ENCODE measurements at places on chromosomes 7 and 10.

DNA sequence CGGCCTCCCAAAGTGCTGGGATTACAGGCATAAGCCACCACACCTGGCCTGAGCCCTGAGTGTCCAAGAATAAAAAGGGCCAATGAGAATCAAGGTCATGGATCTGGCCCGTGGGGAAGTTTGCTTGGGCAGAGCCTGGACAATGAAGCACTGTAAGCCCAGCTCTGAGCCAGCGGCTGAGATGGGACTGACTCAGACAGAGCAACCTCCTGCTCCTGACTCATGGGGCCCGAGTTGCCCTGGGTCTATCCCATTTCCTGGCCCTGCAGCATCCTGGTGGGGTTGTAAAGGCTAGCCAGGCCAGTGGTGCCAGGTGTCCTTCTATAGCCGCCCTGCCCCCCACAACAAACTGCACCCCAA is 5.2 kb upstream of the MYH16 start:
- peak; percentile 19 for DNase-seq

- DNase-seq: no peak
These were observed 221.5 kb downstream of the SUGCT start for GRCh38 chr7:40356312-40356711.

- DNase-seq: no peak
These were observed 24.2 kb downstream of the COL1A2 start for GRCh38 chr7:94418851-94419250.

- DNase-seq: no peak
These were observed 76.0 kb downstream of the DIP2C start for GRCh38 chr10:613271-614138.

- DNase-seq: no peak
These were observed 196.4 kb upstream of the PCLO start for GRCh38 chr7:83359108-83359507.

DNA sequence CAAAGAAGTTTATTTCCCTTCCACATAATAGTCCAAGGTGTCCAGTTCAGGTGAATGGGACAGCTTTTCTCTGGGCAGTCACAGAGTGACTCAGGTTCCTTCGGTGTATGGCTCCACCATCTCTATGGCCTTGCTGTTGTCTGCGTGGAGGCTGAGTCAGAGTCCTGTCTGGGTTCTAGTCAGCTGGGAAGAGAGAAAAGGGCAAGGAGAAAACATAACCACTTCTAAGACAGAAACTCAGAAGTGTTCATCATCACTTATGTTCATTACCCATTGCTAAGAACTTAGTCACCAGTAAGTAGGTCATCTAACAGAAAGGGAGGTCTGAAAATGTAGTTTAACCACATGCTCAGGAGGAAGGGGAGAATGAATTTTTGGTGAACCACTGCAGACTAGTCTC is 32.4 kb upstream of the CCDC7 start:
- DNase-seq: peak; percentile 16

GRCh38 chr10:49081547-49082275 is 33.6 kb downstream of the VSTM4 start:
- no peak for DNase-seq

DNA sequence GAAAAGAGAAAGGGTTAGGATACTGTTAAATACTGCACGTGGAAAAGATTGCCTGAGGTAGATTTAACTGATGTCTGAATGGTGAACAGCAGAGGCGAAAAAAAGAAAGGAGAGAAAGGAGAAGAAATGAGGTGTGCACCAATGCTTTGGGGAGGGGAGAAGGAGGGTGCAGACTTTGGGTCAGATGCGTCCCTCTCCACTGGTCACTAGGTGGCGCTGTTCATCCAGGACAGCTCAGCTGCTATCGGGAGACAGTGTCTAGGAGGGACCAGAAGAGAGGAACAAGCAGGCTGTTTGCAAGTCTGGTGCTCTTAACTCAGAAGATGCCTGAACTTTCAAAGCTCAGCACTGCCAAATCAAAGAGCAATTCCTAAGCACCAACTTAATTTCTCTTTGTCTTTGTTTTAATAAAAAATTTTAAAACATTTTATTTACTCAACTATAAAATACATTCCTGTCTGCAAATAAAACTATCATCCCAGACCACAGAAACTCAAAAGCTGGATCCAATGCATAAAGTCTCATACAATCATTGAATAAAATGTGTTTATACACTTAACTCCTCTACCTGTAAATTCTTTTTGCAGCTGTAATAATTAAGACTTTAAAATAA is 83.9 kb upstream of the PDLIM1 start:
- DNase-seq: peak; percentile 15

GRCh38 chr7:27128034-27128433 is 2.5 kb downstream of the HOXA4 start:
- DNase-seq: no peak

- no peak for DNase-seq
These were observed 80.3 kb downstream of the RAMP3 start for GRCh38 chr7:45237788-45238461.

- peak; percentile 3 for DNase-seq
These were observed 70.9 kb downstream of the MBL2 start for GRCh38 chr10:52701647-52702046.

DNA sequence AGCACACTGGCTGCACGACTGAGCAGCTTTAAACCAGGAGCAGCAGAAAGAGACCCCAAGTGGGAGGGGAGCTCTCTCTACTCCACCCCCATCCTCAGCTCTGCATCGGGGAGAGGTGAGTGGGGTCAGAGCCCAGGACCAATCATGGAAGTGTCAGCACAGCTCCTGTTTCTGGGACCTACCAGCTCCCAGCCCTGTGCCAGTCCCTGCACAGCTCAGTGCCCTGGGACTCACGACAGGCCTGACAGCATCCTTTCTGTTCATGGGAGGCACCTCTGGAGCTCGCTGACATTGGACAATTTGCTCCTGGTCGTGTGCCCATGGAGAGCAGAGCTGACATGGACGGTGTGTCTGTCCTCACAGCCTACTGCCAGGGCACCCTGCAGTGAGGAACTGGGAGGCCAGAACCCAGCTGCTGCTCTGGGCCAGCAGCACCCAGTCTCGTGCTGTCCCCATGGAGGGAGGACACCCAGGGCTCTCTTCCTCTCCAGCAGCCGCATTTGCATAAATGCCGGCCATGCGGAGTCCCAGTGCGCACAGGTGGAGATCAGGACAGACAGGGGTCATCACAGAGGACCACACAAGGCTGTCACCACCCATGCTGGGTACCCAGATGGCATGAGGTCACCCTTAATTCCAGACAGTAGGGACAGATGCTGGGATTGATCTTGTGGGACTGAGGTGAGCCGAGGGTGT is 45.9 kb upstream of the MSMB start:
- DNase-seq: no peak

GRCh38 chr10:79185067-79185774 is 116.5 kb downstream of the ZMIZ1 start:
- DNase-seq: no peak

- DNase-seq: no peak
These were observed 298.0 kb upstream of the NRP1 start for GRCh38 chr10:33632432-33632831.

- DNase-seq: peak; percentile 38
These were observed 1.2 kb upstream of the TMEM178B start for GRCh38 chr7:141072548-141073172.

GRCh38 chr7:105581066-105581811 is at the start of gene EFCAB10:
EFCAB10 (minus strand) TSS chr7:105581493; CDS start chr7:105581463, 30 bp downstream.
- no peak for DNase-seq

DNA sequence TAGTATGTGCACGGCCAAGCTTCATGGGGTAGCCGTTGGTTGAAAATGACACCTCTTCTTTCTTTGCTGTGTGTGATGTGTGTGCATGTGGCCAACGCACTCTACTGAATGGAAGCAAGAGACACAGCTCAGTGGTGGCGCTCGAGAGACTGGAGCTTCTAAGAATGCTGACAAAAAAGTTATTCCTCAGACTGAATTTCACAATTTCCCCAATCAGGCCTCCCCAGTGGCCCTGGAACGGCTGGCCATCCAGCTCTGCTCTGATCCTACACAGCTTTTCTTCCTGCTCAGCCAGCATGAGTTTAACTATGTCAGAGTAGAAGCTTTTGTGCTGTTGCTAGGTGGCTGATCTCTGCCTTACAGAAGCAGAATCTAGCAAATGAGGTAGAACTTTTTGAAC is 186.7 kb upstream of the PLXDC2 start:
- no peak for DNase-seq

DNA sequence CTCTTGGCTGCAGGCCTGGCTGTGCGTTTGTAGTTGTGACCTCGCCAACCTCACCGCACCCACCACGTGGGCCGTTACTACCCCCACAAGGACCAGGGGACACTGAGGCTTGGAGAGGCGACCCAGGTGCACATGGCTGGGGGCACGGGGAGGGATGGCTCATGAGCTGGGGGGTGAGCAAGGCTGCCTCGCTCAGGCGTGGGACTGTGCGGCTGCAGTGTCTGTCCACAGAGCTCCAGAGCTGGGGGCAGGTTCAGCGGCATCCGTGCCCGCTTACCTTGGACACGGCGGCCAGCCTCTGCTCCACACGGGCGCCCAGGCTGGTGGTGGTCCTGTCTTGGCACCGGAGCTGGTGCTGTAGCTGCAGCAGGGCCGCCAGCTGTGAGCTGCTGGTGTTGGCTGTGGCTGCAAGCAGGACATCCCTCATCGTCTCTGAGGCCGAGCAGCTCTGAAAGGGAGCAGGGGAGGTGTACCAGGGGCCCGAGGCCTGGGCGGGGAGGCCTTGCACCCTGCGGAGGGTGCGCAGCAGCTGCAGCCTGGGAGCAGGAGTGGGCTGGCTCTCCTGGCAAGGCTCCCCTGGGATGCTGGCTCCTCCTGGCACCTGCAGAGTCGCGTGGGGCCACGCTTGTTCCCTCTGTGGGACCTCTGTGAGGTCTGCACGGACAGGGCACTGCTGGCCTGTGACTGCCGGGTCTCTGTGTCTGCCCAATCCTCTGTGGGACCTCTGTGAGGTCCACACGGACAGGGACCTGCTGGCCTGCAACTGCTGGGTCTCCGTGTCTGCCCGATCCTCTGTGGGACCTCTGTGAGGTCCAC is 60.0 kb upstream of the NKX6-2 start:
- no peak for DNase-seq

GRCh38 chr7:12979181-12979580 is 291.7 kb downstream of the ARL4A start:
- no peak for DNase-seq

GRCh38 chr10:71472912-71473311 is 76.2 kb downstream of the CDH23 start:
- no peak for DNase-seq

DNA sequence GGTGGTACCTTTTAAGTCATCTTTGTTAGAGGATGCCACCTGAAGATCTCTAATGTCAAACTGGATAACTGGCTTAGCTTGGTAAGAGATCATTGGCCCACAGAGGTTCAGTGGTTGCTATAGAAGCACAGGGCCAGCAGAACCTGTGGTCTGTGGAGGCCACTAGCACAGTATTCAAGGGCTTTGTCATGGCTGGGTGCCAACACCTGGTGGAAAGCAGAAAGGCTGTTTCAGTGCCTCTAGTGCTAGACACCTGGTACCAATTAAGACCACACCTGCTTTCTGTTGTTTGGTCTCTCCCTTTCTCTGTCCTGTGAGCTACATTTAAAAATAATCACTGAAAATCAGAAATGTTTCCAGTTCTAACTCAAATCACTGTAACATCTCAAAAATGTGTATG is 10.0 kb upstream of the PCGF5 start:
- no peak for DNase-seq

GRCh38 chr10:80196950-80197315 is 8.4 kb downstream of the ANXA11 start:
- DNase-seq: no peak

- no peak for DNase-seq
These were observed 28.3 kb upstream of the CYP26C1 start for GRCh38 chr10:93032105-93032808.

DNA sequence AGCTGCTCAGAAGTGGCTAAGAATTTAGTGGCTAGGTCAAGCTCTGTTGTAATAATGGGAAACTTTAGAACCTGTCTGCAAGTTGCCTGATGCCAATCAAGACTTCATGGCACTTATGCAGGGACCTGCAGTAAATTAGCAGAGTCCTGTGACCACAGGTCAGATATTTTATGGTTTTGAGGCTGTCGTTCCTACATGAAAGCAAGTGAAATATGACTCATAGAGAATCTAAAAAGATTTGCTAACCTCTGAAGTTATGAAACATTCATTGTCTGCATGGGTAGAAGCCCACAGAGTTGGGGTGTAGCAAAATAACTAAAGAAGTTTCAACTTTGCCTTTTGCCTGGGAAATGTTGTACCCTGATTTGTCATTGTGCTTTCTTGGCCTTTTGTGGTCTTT is 32.3 kb downstream of the SLC39A12 start:
- no peak for DNase-seq

- no peak for DNase-seq
These were observed 220.6 kb downstream of the CCDC3 start for GRCh38 chr10:12780634-12781601.

DNA sequence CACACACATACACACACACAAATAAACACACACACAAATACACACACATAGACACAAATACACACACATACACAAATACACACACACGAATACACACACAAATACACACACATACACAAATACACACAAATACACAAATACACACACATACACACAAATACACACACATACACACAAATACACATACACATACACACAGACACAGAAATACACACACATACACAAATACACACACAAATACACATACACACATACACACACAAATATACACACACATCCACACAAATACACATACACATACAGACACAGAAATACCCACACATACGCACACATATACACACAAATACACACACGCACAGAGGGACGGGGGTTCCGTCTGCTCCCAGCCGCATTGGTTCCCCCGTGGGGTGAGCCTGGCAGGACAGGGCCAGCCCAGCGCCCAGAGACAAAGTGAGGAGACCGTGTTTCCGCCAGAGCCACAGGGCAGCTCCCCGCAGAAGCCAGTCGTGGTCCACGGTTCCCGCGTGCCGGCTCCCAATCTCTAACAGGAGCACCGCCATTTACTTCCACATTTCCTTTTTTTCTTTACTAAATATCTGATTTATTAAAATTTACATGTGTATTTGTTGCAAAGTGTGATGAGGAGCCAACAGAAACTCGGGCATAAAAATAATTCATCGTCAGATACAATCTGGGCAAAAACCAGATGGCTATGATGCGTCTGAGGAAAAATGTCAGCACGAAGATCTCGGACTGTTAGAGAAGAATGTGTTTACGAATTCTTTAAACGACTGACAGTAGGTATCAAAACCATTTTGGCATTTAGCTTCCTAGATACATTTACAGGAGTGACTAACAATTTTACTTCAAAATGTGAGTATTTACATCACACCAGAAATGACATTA is 3.1 kb upstream of the KNDC1 start:
- no peak for DNase-seq

- no peak for DNase-seq
These were observed 7.3 kb downstream of the FGFBP3 start for GRCh38 chr10:91901784-91902677.

DNA sequence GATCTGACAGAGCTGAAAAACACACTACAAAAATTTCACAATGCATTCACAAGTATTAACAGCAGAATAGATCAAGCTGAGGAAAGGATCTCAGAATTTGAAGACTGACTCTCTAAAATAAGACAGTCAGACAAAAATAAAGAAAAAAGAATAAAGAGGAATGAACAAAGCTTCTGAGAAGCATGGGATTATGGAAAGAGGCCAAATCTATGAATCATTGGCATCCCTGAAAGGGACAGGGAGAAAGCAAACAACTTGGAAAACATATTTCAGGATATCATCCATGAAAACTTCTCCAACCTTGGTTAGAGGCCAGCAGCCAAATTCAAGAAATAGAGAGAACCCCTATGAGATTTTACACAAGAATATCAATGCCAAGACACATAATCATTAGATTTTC is 804.8 kb upstream of the IGFBP3 start:
- no peak for DNase-seq

Data from AG09319 (cell line).